NCI-H524 treated with DMSO at 0.1 percent for 48 hours (cell line): ENCODE measurements at places on chromosomes 13 and 19.

- DNase-seq = no peak
Measured at GRCh38 chr13:41900918-41901317, 60.0 kb downstream of the VWA8 start.

DNA sequence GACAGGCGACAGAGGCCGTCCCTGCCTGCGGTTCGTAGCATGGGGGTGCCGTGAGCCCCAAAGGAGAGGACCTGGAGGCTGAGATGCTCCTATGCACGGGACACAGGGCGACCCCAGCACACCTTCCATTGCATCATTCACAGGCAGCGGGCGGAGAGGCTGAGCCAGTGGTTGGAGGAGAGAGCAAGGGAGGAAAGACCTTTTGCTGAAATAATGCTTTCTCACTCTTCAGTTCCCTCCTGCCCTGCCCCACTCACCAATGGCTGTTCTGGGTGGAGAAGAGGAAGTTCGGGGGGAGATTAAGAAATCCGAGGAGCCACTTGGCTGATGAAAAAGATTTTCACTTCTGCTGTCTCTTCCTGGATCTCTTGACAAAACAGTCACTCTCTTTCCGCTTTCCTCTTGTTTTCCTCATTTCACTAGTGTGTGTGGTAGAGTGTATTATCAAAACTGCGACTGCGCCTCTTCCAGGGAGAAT is at the start of gene NLRP12:
TSS of gene NLRP12 (minus strand) at position 181 of the 478 bp plus-strand sequence. CDS start at position 41, 140 bp downstream.
- DNase-seq = no peak

DNA sequence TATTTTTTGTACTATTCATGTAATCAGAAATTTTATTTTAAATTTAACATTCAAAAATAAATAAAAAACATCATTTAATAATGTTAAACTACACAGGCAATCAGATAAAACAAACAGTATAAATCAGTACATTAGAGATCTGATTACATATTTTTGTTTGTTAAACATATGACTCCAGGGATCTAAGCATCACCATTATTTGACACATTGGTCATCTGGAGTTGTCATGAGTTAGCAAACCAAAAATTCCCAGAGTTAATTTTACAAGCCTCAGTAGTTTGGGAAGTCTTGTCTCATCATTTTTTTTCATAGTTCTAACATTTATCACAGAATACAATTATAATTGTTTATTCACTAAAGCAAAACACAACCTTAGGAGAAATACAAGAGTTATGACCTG is 770.8 kb upstream of the SLITRK6 start:
- no peak for DNase-seq

DNA sequence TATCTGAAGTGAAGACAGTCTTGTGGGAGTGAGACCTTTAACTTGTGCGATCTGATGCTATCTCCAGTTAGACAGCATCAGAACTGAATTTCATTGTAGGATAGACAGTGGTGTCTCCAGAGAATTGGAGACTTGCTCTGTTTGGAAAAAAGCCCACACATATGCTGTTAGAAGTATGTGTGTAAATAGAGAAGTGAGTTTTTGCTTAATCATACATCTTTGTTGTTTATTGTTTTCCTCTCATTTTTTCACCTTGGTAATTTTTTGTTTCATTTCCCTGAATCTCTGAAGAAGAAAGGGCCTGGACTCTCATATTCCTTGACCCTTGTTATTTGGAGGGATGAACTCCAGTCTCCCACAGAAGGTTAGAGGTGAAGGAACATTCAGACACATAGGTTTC is 21.8 kb downstream of the FPR3 start:
- DNase-seq = no peak

DNA sequence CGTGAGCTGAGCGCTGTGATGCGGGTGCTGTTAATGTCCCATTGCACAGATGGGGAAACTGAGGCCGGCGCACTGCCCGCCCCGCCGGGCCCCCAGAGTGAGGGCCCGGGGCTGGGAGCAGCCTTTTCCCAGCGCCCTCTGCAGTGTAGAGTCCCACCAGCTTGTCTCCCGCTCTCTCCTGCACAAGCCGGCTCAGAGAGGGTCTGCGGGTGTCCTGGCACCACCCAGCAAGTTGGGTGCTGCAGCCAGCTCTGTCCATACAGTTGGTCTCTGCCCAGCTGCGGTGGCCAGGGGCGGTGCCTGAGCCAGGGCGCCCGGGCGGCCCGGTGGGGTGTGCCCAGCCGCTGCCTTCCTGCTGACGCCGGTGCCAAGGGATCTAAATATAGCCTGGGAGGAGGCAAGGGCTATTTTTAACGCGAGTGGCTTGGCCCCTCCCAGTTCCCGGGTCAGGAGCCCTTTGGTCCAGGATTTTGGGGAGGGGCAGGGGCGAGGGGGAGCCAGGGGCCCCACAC is 19.3 kb downstream of the GADD45B start:
- DNase-seq = no peak

DNA sequence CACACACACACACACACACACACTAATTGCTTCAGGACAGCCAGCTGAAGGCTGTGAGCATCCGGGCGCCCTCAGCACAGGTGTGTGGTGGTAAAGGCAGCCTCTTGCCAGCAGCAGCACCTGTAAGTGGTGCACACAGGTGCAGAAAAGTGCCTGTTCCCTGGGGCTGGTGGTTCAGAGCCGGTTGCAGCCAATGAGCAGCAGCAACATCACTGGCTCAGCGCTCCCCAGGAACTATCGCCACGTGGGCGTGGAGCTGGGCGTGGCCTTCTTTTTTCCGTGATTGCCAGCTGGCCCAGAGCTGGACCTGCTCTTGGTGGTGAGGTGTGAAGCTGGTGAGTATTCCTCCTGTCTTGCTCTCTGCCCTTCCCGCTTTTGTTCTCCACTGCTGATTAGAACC is at the start of gene NLRP5:
TSS of gene NLRP5 (plus strand) at position 289 of the 400 bp plus-strand sequence.
- DNase-seq = no peak

DNA sequence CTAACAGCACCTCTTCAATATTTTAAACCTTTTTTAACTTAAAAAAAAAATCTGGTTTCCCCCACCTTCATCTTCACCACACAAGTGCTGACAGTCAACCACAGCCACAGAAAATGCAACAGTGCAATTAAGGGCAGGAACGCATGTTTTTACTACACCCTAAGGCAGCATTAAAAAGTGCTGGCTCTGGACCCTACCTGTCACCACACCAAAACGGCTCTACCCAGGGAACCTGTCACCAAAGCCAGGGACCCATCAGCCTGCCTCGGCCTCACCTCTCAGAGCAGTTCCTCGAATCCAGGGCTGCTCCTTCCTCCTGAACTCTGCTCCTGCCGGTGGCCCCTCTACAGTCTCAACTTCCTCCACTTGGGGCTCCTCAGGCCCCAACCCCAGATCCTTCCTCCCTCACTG is 22.5 kb upstream of the SLC35E1 start:
- no peak for DNase-seq

DNA sequence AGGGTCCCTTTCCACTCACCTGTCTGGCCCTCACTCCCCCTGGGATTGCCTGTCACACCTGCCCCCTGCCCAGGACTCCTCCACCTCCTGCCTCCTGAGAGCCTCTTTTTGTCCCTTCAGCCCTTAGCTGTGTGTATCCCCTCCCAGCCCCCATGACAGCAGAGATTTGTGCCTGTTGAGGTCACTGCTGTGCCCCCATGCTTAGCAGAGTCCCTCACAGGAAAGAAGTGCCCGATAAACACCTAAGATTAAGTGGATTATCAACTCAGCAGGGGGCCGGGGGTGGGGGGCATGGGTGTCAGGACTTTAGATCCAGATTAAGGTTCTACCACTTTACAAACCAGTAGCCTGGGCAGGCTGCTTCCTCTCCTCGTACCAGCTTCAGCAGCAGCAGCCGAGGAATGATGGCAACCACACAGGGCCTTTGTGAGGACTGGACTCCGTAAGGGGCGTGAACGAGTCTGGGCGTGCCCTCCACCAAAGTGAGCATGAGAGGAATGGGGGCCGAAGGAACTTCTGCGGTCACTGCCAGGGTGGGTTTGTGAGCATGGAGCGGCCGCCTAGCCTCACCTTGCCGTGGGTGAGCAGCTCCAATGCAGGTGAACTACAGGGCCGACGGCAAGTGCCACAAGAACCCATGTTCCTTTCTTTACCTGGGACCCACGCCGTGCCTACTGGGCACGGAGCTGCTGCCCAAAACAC is 36.1 kb downstream of the ZNF787 start:
- DNase-seq = no peak

DNA sequence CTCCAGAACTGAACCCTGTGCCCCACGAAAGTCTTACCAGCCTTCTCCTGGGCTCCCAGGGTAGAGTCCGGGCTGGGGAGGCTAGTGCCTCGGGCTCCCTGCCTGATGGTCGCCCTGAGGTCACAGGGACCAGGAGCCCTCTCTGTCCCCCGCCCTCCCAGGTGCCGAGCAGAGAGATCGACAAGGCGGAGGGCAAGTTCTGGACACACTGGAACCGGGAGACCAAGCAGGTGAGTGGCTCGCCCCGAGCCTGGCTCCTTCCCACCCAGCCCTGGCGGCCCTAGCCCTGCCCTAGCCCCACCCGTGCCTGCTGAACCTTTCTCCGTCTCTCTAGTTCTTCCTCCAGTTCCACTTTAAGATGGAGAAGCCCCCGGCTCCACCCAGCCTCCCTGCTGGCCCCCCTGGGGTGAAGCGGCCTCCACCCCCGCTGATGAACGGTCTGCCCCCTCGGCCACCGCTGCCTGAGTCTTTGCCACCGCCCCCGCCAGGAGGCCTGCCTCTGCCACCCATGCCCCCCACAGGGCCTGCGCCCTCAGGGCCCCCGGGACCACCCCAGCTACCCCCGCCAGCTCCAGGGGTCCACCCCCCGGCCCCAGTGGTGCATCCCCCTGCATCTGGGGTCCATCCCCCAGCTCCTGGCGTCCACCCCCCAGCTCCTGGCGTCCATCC is 1.6 kb upstream of the AMH start:
- no peak for DNase-seq

GRCh38 chr13:25948910-25949309 is 102.9 kb downstream of the SHISA2 start:
- no peak for DNase-seq

DNA sequence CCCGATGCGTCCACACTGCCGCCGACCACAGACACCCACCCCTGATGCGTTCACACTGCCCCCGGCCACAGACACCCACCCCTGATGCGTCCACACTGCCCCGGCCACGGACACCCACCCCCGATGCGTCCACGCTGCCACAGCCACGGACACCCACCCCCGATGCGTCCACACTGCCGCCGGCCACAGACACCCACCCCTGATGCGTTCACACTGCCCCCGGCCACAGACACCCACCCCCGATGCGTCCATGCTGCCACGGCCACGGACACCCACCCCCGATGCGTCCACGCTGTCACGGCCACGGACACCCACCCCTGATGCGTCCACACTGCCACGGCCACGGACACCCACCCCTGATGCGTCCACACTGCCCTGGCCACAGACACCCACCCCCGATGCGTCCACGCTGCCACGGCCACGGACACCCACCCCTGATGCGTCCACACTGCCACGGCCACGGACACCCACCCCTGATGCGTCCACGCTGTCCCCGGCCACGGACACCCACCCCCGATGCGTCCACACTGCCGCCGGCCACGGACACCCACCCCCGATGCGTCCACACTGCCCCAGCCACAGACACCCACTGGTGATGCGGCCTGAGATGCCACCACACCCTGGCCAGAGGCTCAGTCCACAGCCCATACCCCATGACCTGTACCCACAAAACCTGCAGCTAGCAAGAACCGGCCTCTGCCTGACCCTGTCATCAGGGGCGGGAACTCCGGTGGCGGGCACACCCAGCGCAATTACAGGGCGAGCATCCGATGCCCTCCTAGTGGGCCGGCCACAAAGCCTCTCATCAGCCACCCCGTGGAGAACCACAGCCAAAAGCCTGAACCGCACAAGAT is 28.4 kb downstream of the RASA3 start:
- no peak for DNase-seq
